Muscle of back (tissue), 13 donors: ENCODE measurements at places on chromosomes 13 and 19. TPM values are rescaled to one million over a fixed set of nuclear protein-coding genes. Genes with fewer than 3 reads are reported as not detected.
A peak's percentile ranks its signal among the peaks of the same experiment; 100 is the strongest.

- no peak for DNase-seq
Observed at GRCh38 chr13:28185256-28185655, 46.9 kb downstream of the PAN3 start.

DNA sequence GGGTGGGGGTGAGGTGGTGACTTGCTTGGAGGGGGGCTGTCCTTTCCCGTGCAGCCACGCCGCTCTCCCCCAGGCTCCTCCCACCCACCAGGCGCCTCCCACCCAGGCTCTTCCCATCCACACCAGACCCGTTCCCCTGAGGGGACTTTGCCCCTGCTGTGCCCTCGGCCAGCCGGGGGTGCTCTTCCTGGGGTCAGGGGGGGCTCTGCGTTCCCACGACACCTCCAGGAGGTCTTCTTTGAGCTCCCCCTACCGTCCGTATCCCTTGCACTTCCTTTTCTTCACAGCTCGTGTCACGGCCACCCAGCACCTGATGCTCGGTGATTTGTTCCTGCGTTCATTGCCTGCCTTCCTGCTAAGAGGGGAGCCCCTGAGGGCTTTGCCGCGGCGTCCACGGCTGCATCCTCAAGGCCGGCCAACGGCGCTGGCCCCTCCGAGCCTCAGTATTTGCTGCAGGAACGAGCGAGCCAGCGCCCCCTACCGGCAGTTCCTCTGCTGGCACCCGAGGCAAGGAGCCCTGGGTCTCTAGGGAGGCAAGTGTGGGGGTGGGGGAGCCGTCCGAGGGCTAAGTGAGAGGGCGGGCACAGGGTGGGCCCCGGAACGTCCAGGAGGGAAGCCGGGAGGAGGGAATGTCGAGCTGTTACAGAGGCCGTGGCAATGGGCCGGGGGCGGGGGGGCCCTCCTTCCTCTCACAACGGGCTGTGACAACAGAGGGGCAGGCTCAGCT lies 11.8 kb downstream of the LRRC4B start:
- DNase-seq, result peak; percentile 47

GRCh38 chr19:38047641-38048040 lies 140.6 kb downstream of the SIPA1L3 start:
- DNase-seq, result no peak

CXCL17 gene
- not detected for polyA plus RNA-seq

DNA sequence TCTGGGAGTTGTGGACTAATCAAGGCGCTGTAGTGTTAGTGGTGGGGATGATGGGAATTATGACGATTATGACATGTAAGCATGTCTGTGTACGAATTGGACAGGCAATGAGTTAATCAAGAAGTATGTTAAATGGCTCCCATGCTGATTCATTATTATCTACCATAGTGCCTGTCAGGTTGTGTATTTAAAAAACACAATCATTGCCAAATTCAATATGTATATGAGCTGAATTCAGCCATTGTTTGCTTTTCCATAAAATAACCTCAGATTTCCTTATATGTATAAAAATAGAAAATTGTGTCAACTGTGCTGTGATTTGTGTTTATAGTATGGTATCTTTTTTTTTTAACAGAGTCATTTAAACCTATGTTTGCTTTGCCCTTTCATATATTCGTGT lies 37.1 kb downstream of the PCCA start:
- no peak for DNase-seq

ITGBL1 gene
- polyA plus RNA-seq, result 3.1 TPM

DNA sequence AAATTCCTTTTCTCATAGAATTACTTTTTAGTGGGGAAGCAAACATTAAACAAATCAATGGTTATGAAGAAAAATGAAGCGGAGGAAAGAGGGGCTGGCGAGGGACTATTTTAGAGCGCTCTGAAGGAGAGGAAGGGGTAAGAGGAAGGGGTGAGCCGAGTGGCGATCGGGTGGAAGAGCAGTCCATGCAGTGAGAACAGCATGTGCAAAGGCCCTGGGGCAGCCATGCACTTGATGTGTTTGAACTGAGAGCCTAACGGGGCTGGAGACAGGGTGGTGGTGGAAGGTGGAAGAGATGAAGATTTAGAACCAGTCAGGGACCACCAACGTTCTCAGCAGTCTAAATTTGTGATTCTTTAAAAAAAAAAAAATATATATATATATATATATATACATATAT lies 14.4 kb upstream of the NOP53 start:
- no peak for DNase-seq

- no peak for DNase-seq
Observed at GRCh38 chr13:114115191-114115671, 17.2 kb downstream of the RASA3 start.

IGFL2 gene
- polyA plus RNA-seq, result 3.0 TPM

- no peak for DNase-seq
Observed at GRCh38 chr19:48044561-48044960, 682 bp upstream of the CABP5 start.
